Fibroblast of skin of scalp (primary cell): ENCODE measurements at places on chromosomes 16 and 17.

GRCh38 chr16:80720804-80721371, 83.5 kb downstream of the CDYL2 start:
- no peak for DNase-seq

GRCh38 chr16:87266846-87267245, 50.3 kb downstream of the C16orf95 start:
- no peak for DNase-seq

DNA sequence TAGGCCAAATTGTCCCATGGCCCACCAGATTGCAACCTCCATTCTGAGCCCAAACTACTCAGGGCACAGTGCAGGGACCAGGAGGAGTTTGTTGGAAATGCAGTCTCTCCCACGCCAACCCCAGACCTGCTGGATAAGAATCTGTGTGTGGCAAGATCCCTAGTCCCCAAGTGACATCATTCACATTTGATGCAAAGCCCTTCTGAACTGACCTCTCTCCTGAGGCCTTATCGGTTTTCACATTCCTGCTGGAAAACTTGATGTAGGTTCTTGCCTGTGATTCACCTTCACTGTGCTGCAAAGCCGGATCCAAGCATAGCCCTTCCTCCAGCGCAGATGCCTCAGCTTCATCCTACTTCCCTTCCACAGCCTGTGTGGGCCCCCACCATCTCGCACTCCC, 6.6 kb upstream of the SHCBP1 start:
- no peak for DNase-seq

GRCh38 chr16:1333149-1333812, at the start of gene BAIAP3:
Gene BAIAP3, plus strand, starts transcription at chr16:1333645. Its CDS starts 4,905 bp downstream, at chr16:1338550.
- DNase-seq, result peak; percentile 21

DNA sequence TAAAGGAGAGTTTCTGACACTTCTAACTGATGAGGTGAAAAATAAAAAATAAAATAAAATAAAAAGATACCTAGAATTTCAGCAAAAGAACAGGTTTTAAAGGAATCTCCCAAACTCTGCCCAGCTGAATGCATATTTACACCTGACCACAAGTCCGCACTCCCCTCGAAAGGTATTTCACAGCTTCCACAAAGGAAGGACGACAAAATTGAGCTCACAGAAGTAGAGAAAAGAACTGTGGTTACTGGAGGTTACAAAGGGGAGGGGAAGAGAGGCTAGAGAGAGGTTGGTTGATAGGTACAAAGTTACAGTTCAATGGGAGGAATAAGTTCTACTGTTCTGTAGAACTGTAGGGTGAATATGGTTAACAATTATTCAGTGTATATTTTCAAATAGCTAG, 5.0 kb downstream of the LITAF start:
- DNase-seq, result no peak

- DNase-seq, result peak; percentile 92
Measured at GRCh38 chr17:39687546-39688474, at the start of gene PGAP3. Gene PGAP3, minus strand, starts transcription at chr17:39688057. Its CDS starts 43 bp downstream, at chr17:39688014.

GRCh38 chr17:75075597-75076336, 12.0 kb upstream of the SLC16A5 start:
- no peak for DNase-seq

- DNase-seq, result no peak
Measured at GRCh38 chr16:85507342-85507741, 105.8 kb upstream of the GSE1 start.

- no peak for DNase-seq
Measured at GRCh38 chr16:85046931-85047866, 19.6 kb downstream of the KIAA0513 start.
